ENCODE measurements at places on chromosomes 1 and 21.

DNA sequence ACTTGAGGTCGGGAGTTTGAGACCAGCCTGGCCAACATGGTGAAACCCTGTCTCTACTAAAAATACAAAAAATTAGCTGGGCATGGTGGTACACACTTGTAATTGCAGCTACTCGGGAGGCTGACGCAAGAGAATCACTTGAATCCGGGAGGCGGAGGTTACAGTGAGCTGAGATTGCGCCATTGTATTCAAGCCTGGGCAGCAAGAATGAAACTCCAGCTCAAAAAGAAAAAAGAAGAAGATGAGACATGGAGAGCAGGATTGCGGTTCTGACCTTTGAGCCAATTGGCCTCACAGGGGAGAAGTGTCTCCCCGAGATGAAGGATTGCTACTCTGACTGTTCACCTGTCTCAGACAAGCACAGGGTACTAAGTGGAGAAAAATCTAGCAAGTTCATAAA is 6.6 kb downstream of the SCCPDH start:
- DNase-seq, result no peak

- no peak for DNase-seq
Measured at GRCh38 chr1:242800521-242800920, 276.0 kb upstream of the PLD5 start.

- DNase-seq, result no peak
Measured at GRCh38 chr1:12678350-12678749, 34.5 kb downstream of the AADACL4 start.

- no peak for DNase-seq
Measured at GRCh38 chr1:8473121-8473875, 155.4 kb downstream of the SLC45A1 start.

DNA sequence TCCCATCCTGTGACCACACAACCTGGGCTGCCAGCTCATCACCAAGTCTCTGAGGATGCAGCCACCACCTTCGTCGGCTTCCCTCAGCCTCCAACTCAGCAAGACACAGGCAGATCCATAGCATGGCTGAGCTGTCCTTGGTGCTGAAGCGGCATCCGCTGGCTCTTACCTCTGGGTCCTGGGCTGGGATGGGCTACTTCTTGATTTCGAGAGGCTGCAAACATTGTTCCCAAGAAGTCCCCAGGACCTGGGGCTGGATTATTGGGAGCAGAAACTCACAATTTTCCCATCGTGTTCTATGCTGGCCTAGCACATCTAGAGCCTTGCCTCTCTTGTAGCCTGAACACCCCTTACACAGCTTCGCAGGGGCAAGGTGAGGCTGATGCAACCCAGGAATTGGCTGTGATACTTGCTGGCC is 24.9 kb upstream of the C1QA start:
- DNase-seq, result peak; percentile 46

- DNase-seq, result no peak
Measured at GRCh38 chr1:121417325-121417923, 232.6 kb downstream of the SRGAP2C start.

DNA sequence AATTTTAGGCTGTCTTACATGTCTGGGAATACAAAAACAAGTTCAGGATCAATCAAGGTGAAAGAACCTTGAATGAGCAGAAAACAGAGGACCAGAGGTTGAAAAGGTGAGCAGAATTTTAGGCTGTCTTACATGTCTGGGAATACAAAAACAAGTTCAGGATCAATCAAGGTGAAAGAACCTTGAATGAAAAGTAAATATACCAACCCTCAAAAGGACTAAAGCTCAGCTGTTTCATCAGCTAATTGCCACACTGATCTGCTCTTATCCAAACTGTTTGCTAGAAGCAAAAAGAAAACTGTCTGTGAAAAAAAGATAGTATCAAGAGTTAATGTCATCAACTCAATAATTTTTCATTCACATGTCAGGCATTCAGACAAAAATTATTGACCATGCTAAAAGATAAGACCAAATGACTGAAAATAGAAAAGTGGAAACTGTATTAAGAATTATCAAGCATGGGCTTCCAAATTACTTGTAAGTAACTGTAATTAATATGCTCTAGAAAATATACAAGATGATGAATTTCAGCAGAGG is 69.2 kb downstream of the LTN1 start:
- DNase-seq, result no peak

GRCh38 chr1:160830321-160831153 is 32.1 kb downstream of the CD244 start:
- DNase-seq, result peak; percentile 87

GRCh38 chr1:106925750-106926149 is 130.7 kb upstream of the PRMT6 start:
- DNase-seq, result no peak

DNA sequence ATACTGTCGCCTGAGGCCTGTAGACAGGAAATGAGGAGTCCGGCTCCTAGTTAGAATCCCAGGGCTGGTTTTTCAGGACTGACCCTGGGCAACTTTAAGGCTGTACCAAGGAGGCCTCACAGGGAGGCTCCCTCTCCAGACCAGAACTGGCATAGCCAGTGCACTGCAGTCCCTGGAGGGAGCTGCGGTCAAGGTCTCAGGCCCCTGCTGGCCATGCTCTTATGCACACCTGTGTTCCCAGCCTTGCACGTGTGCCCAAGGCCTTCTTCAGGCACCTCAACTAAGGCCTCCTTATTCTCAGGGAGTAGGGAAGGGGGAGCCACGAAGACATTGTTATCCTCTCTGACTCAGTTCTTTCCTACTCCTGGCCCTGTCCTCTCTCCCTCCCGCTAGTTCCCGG is 22.0 kb upstream of the IFNAR1 start:
- no peak for DNase-seq

- no peak for DNase-seq
Measured at GRCh38 chr21:34189506-34189905, 116.1 kb downstream of the MRPS6 start.

GRCh38 chr1:12581179-12581578 is 36.8 kb downstream of the DHRS3 start:
- no peak for DNase-seq

DNA sequence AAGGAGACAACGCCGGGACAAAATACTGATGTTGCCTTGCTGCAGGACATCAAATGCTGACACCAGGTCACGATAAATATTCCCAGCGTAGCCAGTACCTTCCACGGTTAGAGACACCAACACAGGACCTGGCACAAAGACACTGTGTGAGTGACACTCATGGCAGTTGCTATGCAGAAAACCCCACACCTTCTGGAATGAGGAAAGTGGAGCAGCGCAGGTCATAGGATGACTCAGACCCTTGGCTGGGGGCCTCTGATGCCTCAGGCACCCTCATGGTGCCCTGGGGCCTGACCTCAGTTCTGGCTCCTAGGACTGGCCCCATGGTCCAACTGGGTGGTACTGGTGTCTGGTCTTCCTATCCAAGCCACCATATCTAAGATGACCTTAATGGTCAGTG is 7.0 kb downstream of the DCST2 start:
- no peak for DNase-seq

DNA sequence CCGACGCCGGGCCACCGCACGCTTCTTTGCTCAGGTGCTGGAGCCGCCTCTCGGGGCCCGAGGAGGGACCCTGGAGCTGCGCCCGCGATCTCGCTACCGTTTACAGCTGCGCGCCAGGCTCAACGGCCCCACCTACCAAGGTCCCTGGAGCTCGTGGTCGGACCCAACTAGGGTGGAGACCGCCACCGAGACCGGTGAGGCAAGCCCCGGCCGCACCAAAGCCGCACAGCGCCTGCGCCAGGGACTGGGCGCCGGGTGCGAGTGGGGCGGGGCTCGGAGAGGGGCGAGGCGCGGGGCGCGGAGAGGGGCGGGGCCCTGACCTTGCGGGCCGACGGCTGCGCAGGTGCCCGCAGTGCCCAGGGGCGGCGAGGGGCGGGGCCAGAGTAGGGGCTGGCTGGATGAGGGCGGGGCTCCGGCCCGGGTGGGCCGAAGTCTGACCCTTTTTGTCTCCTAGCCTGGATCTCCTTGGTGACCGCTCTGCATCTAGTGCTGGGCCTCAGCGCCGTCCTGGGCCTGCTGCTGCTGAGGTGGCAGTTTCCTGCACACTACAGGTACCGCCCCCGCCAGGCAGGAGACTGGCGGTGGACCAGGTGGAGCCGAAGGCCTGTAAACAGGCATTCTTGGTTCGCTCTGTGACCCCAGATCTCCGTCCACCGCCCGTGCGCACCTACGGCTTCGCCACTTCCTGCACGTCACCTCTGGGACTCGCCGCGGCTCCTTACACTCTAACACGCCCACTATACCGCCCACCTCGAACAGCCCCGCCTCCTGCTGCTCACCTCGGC is 9.8 kb upstream of the CDC20 start:
- peak; percentile 51 for DNase-seq

GRCh38 chr1:227771771-227772170 is 36.5 kb downstream of the SNAP47 start:
- no peak for DNase-seq

DNA sequence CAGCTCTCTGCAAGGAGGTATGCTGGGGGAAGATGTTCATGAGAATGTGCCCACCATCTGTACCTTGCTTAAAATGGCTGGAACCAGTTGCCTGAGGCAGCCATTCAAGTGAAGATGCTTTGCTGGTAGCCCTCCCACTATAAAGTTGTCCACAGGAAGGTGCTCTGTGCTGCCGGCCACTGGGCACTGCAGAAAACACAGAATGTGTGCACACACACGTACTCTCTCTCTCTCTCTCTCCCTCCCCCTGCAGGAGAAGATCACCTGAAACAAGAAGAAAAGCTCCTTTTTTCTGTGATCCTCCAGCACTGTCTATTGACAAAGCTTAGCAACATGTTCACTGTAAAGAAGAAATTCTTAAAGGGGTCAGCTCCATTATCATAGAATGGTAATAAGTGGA is 134.8 kb downstream of the PIGK start:
- DNase-seq, result no peak

- no peak for DNase-seq
Measured at GRCh38 chr1:50447961-50448360, 24.7 kb upstream of the DMRTA2 start.

DNA sequence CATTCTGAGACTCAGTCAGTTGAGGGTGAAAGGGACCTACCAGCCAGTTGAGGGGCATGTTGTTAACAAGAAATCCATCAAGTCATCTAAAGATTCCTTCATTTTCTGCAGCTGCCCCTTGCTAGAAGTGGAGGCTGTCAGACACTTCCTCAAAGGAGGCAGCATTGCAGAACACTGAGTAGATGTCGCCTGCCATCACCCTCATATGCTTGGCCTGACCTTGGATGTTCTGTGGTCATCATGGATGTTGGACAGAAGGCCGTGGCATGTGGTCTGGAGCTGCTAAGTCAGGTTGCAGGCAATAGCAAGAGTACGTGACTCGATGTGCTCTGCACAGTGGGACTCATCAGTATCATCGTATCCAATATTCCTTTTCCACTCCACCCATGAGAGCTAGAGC is 70.6 kb downstream of the GATAD2B start:
- DNase-seq, result no peak

DNA sequence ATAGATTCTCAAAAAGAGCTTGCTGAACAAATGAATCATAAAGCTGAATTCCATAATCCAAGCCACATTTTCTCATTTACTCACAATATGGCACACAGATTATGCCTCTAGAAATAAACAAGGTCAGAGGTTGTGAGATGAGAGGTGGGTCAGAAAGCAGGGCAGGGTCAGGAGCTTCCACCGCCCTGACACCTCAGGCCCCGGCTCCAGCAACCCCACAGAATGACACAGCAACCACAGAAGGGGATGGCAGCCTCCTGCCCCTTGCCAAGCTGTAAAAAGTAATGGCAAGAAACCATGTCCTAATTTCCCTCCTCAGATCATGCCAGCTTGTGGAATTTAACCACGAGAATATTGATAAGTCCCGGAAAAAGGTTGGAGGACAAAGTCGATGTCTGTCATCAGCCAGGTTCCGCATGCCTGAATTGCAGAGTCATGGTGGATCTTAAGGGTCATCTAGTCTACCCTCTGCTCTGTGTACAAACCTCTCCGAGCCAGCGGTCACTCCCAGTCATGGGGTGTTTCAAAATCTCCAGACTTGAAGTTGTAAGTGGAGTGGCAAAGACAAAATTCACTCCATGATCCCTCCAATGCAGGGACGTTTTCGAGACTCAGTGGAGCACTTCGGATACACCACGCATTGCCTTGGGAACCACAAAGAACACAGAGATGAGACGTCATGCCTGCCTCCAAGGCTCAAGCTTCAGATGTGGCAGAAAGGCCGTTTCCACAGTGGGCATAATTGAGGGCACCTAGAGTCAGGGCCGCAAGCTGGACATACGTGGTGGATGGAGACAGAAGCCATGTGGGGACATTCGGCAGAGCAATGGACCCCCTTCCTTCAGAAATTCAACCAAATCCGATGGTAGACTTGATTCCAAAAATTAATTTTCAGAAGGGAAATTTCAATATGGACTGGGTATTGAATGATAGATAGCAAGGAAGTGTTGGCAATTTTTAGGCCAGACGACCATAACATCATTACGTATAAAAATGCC is 254.0 kb downstream of the TOMM20 start:
- no peak for DNase-seq

- no peak for DNase-seq
Measured at GRCh38 chr1:214958486-214958885, 124.1 kb upstream of the KCNK2 start.

DNA sequence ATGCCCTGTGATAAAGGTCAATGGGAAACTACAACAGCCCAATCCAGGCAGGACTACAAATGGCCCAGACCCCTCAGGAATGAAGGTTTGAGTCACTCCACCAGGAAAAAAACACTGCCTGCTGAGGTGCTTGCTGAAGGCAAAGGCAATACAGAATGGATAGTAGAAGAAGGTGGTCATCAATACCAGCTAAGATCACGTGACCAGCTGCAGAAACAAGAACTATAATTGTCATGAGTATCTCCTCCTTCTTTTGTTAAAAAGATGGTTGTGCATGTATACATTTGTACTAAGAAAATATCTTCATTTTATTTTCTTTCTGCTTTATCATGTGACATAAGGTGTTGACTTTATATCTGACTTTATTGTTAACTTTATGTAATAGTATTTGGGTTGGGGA is 23.4 kb upstream of the ZNF644 start:
- DNase-seq, result no peak

DNA sequence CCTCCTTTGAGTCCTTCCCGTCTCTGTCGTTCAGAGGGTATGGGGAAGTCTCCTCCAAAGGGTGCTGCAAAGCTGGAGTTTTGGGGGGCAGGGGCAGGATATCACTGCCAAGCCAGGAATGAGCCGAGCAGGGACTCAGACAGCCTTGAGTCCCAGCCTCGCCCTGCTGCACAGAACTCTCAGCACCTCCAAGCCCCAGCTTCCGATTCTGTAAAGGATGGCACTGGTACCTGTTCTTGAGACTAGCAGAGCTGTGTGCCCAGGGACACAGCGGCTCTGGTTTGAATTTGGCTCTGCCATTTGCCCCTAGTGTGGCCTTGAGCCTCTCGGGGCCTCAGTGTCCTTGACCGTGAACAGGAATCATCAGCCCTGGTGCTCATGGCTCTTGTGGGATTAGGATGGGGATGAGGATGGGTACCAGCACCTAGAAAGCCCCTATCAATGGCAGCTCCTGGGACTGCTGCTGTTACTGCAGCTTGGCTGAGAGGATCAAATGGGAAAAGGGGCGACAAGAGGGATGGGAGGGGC is 1.5 kb upstream of the FBLIM1 start:
- DNase-seq, result no peak
